Mucosa of descending colon (tissue), 3 donors: ENCODE measurements at places on chromosomes 3 and 15.
A peak's percentile ranks its signal among the peaks of the same experiment; 100 is the strongest.

GRCh38 chr3:45414823-45415222, 26.4 kb downstream of the LARS2 start:
- no peak for DNase-seq

GRCh38 chr3:72446218-72447058, 401.8 kb downstream of the SHQ1 start:
- DNase-seq = peak; percentile 84

DNA sequence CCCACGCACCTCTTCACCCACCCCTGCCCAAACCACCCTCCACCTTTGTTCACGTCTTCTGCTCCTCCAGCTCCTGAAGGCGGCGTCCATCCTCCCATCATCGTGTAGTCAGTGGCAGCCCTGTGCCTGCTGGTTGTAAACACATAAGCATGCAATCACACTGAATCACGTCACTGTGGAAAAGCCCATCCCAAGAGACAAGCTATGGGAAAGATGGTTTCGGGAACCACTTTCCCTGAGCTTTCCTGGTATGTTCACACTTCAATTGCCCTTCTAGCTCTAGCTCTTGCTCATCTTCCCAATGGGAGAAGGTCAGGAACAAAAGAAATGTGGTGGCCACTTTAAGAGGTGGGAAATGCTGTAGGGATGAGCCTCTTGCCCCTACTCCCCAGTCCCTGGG, 14.4 kb upstream of the GOLGA8J start:
- DNase-seq = no peak

DNA sequence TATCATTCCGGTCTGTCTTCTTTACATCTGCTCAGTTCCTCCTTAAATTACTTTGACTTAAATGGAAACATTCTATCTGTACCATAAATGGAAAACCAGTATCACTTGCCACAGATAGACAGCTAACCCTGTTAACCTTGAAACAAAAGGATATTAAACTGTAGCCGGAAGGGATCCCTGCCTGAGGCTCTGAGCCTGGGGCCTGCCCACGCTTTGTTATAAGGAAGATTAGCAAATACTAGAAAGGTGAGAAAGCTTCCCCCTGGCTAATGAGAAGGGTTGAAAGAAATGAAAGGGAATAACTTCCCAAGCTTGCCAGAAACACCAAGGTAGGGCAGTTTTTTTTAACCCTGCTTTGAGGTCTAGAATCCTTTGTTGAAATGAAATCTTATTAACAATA, 927.6 kb downstream of the FHIT start:
- no peak for DNase-seq

DNA sequence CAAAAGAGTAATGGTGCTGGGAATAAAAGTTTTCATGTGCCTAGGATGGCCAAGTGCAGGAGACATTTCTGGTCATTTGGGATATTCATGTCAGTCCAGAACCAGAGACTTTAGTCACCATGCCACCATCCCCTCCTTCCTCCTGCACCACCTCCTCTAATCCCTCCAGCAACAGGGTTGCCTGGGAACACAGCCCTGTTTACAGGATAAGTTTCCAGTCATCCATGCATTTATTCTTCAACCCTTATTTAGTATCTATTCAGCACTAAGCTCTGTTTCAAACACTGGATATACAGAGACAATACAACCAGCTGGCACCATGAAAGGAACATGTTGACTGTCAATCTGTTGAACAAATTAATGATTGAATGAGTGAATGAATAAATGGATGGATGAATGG, 211.7 kb downstream of the CLSTN2 start:
- no peak for DNase-seq

DNA sequence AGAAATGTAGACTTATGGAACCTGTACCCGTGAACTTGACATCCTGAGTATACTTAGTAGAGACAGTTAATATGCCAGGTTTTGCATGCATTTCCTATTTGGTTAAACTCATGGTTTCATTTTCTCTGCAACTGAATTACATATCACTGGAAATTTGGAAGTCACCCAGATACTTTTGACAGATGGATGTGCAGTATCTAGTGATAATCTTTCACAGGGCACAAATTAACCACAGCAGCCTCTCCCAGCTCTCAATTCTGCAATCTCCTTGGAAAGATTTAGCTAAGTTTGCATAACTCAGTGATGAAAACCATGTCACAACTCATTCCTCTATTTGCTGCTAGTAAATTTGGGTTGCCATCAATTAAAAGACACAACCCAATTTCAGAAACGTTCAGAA, 162.3 kb upstream of the TPM1 start:
- DNase-seq = no peak

DNA sequence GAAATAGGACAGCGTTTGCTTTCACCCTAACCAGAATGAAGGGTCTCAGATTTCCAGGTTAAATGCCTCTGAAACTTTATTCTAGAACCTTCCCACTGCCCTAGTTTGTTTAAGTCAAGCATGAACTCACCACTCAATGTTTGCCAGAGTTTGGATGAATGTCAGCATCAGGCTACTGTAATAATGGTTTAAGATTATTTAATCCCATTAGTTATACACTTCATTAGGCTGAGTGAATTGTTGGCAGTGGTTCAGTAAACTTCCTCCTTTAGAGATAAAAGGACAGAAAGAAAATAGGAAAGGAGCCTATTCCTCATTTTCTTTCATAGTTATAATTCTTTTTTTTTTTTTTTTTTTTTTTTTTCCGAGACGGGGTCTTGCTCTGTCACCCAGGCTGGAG, 401.9 kb upstream of the TPRG1 start:
- no peak for DNase-seq
